Stimulated activated CD8-positive, alpha-beta memory T cell treated with anti-CD3 and anti-CD28 coated beads, Interleukin-4, amount 100 ng/mL, for 48 hours (primary cell): ENCODE measurements at places on chromosomes 6 and 20.

- DNase-seq = no peak
These were observed 128.0 kb downstream of the RFPL4B start for GRCh38 chr6:112475083-112475482.

- no peak for DNase-seq
These were observed 205.3 kb downstream of the TENT5A start for GRCh38 chr6:81547149-81547548.

DNA sequence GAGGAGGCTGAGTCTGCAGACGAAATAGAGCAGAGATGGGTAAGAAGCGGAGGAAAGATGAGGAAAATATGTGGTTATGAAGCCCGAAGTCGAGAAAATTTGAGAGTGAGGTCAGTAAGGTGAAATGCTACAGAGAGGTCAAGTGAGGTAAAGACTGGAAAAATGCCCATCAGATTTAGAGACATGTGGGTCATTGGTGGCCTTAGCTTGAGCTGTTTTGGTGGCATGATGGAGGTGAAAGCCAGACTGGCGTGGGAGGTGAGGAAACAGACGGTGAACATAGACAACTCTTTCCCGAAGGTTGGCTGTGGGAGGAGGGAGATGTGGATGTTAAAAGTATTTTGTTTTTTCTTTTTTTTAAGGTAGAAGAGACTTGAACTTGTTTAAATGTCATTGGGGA, 9.4 kb downstream of the ARFGEF2 start:
- DNase-seq = no peak

DNA sequence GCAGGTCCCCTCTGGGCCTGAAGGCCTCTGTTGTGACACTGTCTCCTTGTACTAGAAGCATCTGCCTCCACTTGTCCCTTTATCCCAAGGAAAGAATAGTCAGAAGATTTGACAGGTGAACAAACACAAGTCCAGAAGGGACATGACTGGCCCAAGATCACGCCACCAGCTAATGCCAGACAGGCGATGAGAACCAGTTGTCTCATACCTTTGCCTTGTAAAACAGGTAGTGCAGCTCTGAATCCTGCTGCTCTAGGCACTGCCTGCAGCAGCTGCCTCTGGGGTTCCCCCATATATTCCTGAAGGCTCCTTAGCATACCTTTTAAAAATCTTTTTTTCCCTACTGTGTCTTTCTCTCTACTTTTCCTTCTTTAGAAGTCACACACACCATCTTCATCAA, 25.0 kb downstream of the SCAND1 start:
- DNase-seq = no peak

DNA sequence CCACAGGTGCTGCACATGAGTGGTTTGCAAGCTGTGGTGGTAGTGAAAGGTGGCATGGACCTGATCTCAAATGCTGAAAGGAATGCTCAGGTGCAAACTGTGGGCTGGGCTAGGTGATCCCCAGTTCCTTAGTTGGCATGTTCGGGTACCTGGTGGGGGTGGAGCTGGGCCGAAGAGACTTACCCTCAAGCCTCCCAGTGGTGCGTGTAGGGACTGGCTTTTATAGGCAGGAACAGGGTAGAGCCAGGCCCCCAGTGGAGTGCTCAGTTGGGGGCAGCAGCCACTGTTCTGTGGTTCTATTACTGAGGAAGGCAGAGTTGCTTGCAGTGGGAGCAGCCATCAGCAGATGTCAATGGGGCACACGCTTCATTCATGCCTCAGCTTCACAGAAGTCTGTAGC, 399.8 kb downstream of the HTR1B start:
- no peak for DNase-seq

- DNase-seq = no peak
These were observed 6.8 kb upstream of the SULF2 start for GRCh38 chr20:47792021-47792618.

GRCh38 chr6:121794630-121795029, 359.2 kb downstream of the GJA1 start:
- no peak for DNase-seq

DNA sequence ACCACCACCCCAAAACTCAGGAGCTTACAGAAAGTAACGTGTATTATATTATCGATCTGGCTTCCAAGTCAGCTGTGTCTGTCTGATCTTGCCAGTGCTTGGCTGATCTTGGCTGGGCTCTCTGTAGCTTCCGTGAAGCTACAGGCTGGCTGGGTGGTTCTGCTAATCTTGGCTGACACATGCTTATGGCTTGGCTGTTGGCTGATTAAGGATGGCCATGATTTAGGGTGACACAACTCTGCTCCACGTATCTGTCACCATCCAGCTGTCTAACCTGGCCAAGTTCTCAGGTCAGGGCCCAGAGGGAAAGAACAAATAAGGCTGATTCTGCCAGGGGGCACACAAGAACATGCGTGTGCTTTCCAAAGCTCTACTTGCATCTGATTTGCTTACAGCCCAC, 64.7 kb upstream of the PRL start:
- no peak for DNase-seq

- peak; percentile 43 for DNase-seq
These were observed 38.1 kb upstream of the CD83 start for GRCh38 chr6:14079433-14079832.

DNA sequence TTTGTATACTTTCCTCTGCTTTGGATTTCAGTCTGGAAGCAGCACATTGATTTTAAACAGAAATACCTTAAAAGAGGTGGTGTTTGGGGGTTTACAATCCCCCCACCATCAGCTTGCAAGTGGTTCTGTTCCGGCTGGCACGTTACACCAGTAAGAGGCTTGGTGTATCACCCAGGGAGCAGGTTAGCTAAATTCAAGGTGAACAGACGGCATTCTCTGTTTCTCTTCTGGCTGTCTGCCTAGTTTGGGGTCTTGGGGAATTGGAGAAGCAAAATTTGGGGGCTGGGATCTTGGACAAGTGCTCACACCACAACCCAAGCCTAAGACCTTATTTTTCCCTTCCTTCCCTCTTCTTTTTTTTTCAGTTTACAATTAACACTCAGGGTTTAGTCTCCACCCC, 7.5 kb upstream of the APCDD1L start:
- no peak for DNase-seq

- no peak for DNase-seq
These were observed 16.6 kb downstream of the SMOC2 start for GRCh38 chr6:168457653-168457934.

GRCh38 chr6:113782636-113783035, 74.5 kb upstream of the MARCKS start:
- DNase-seq = no peak

GRCh38 chr6:75396005-75396800, 97.4 kb downstream of the FILIP1 start:
- DNase-seq = no peak

DNA sequence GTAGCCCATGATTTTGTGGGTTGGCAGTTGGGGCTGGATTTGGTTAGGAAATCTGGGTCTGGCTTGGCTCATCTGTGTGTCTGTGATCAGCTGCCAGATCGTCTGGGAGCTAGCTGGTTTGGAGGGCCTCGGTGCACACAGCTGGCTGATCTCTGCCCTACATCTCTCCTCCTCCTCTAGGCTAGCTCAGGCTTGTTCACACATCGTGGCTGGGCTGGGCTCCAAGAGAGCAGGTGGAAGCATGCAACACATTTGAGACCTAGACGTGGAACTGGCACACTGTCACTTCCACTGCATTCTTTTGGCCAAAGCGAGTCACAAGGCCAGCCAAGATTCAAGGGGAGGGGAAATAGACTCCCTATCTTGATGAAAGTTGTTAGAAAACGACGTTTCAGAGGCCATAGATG, 15.9 kb downstream of the NDUFAF5 start:
- DNase-seq = no peak

DNA sequence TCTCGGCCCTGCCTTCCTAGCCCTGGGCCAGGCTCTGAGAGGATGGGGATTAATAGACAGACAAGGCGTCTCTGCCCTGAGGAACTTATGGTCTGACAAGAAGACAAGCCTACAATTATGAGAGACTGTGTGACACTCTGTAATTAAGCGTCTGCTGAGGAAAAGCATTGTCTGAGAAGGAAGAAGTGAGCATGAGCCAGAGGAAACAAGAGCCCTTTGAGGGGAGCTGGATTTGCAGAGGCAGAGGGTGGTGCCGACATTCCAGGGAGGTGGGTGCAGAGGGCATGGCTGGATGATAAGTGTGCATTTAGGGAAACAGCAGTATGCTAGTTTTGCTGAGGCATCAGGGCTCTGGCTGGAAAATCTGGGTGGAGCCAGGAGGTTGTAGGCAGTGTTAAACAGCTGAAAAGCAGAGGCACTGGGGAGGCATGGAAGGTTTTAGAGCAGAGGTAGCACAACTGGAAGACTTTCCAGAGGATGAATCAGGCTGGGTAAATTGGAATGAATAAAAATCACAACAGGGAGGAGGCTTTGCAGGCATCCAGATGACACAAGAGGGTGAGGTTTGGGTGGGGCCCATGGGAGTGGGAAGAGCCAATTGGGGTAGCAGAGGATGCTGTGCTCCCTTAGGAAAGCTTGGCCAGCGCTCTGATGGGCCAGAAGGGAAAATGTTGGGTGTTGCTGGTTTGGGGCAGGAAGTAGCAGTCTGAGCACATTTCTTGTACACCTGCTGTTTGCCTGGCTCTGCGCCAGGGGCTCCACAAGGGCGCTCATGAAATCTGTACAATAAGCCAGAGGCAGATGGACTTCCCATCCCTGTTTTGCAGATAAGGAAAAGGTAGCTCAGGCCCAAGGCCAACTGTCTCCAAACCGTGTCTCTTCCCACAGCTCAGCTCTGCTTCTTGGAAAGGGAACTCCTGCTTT, 74.0 kb upstream of the MYL9 start:
- DNase-seq = peak; percentile 51

DNA sequence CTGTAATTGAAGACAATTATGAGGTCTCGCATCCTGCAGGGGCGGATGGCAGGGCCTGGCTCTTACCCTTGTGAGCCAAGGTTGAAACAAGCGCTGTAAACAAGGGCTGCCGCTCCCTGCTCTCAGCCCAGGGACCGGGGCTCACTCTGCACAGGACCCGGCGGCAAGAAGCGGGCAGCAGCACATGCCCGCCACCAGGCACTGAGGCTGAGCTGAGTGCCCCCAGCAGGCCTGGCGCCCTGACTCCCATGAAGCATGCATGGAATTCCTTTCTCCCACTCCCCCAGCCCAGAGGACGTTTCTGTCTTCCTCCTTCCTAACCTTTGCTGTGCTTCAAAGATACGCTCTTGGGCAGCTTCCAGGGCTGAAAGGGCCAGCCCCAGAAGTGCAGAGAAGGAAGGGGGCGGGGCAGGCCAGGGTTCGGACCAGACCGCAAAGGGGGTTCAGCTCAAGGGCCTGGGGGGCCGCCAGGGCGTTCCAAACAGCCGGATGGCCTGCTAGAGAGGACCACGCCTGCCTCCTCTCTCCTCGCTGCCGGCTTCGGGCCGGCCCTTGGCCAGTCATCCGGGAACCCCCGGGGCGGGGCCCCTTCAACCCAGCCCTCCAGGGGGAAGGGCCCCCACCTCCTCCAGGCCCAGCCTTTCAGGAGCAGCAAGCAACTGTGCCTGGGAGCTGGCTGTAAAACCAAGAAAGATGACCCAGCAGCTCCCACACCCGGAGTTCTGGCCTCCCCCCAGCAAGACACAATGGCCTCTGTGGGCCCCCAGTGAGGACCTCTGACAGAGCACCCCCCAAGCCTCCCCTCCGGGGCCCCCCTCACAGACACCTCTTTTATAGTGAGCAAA, 109.9 kb downstream of the NOL4L start:
- no peak for DNase-seq

DNA sequence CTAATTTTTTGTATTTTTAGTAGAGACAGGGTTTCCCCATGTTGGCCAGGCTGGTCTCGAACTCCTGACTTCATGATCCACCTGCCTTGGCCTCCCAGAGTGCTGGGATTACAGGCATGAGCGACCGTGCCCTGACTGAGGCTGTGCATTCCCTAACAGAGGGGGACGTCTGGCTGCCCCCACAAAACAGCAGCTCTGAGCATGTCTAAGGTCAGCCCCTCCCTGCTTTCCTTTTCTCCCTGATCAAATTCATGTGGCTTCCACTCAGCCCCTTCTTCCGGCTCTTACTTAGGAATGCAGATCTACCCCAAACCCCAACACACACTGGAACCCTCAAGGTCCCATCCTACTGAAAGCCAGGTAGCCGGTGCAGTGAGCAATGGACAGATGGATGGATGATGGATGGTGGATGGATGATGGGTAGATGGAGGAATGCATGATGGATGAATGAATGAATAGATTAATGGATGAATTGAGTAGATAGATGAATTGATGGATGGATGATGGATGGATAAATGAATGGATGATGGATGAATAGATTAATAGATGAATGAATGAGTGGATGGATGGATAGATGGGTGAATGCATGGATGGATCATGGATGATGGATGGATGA, 91.5 kb upstream of the BHLHE23 start:
- no peak for DNase-seq

- DNase-seq = no peak
These were observed 23.3 kb downstream of the PXT1 start for GRCh38 chr6:36419310-36419709.

- DNase-seq = no peak
These were observed 12.2 kb upstream of the C6orf132 start for GRCh38 chr6:42154461-42155209.
